ENCODE measurements at places on chromosomes 5 and 9.

- no peak for DNase-seq
These were observed 34.3 kb downstream of the PTGER4 start for GRCh38 chr5:40714001-40714400.

- no peak for DNase-seq
These were observed 16.8 kb upstream of the MAP3K1 start for GRCh38 chr5:56798521-56798920.

GRCh38 chr9:6692433-6692832 is 46.9 kb upstream of the GLDC start:
- no peak for DNase-seq

GRCh38 chr9:91714020-91714806 is 235.8 kb downstream of the ROR2 start:
- peak; percentile 89 for DNase-seq

DNA sequence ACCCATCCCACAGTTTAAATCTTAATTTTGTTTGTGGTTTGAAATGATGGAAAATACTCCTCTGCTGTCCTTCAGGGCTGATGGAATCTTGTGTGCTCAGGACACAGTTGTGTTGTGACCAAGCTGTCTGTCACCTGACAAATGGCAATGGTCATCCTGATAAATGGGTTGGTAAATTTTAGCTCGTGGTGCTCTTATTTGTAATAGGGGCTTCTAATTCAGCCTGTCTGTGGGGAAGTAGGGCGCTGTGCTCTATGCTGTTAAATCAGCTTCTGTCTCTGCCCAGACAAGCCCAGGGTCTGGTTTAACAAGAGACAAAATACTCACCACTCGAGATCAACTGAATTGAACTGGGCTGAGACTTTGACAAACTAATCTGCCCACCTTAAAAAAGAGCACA is 4.5 kb downstream of the LRRTM2 start:
- DNase-seq: no peak

- no peak for DNase-seq
These were observed 6.3 kb upstream of the DNAJB5 start for GRCh38 chr9:34983209-34983608.

Data from mesenteric fat pad (tissue), 1 donor.